ENCODE measurements at places on chromosomes 2 and 18.

GRCh38 chr2:7672027-7672684, 754.9 kb downstream of the RNF144A start:
- no peak for DNase-seq

- no peak for DNase-seq
Measured at GRCh38 chr2:48162742-48163141, 256.4 kb upstream of the FBXO11 start.

- no peak for DNase-seq
Measured at GRCh38 chr2:49289711-49290110, 135.4 kb upstream of the FSHR start.

GRCh38 chr2:28093768-28094167, 203.2 kb downstream of the BABAM2 start:
- DNase-seq: no peak

GRCh38 chr2:162885281-162886070, 46.9 kb upstream of the KCNH7 start:
- DNase-seq: no peak

DNA sequence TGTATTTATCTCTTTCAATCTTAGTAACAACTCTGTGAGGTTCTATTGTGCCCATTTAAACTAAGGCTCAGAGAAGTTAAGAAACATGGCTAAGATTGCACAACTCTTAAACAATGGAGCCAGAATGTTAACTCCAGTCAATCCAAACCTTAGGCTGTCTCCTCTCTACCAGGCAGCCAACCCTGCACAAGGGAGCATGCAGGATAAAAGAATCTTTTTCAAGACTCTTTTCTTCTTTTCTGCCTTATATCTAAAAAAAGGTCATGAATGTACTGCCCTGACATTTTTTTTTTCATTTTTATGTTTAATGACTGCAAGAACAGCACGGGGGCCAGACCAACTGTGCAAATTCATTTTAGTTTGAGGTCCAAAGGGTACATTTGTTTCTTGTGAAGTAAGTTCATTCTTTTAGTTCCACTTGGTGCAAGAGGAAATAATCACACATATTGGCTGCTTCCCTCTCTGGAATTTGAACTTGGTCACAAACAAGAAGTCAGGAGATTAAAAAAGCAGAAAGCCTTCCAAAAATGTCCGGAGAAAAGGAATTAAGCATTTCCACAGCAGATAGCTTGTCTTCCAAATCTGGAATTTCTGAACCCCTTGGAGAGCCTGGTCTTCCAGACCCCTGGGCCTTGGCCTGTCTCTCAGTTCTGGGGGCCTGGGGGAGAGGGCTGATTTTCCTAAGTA, 96.0 kb upstream of the RIOK3 start:
- no peak for DNase-seq

GRCh38 chr18:74534981-74535649, 815 bp downstream of the CNDP1 start:
- DNase-seq: no peak

Measured in stimulated activated CD8-positive, alpha-beta memory T cell treated with anti-CD3 and anti-CD28 coated beads, Interleukin-4, amount 100 ng/mL, for 4 hours (primary cell).